Occipital lobe (tissue), 3 donors: ENCODE measurements at places on chromosomes 11 and 22. TPM values are rescaled to one million over a fixed set of nuclear protein-coding genes. Genes with fewer than 3 reads are reported as not detected.

Gene ARHGAP20
- total RNA-seq: 66.6 TPM

Gene ALG12
- 11.7 TPM for total RNA-seq

Gene MMP10
- total RNA-seq: not detected

Gene FEN1
- 13.3 TPM for total RNA-seq

Gene ART1
- 0.16 TPM for total RNA-seq

Gene KLHL35
- 28.5 TPM for total RNA-seq

Gene SYT7
- 15.1 TPM for total RNA-seq

Gene P2RY2
- not detected for total RNA-seq

Gene P2RY6
- total RNA-seq: not detected

Gene KRTAP5-8
- 0.31 TPM for total RNA-seq

Gene SLC6A5
- not detected for total RNA-seq

Gene SLC17A6
- 21.2 TPM for total RNA-seq
